Tibial nerve (tissue), 4 donors: ENCODE measurements at places on chromosomes 16 and 17. TPM values are rescaled to one million over a fixed set of nuclear protein-coding genes. Genes with fewer than 3 reads are reported as not detected.

DNA sequence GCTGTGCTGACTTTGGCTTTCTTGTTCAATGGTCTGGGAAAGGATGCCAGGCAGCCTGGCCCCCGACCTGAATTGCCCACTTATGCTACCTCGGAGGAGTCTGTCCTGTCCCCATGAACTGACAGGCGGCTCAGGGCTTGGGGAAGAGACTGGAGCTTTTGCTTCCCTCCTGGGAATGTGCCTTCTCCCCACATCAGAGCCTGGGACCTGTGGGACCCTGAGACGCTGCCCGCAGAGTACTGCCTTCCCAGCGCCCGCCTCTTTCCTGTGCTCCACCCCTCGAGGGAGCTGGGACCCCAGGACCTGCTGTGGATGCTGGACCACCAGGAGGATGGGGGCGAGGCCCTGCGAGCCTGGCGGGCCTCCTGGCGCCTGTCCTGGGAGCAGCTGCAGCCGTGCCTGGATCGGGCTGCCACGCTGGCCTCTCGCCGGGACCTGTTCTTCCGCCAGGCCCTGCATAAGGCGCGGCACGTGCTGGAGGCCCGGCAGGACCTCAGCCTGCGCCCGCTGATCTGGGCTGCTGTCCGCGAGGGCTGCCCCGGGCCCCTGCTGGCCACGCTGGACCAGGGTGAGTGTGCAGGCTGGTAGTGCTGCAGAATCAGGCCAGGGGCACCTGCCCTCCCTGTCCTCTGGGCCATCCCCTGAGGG lies 18.5 kb downstream of the FCSK start:
- H3K27me3 ChIP-seq, result no peaks in the 10 kb centered on the region
- H3K27ac ChIP-seq, result no peak overlapping the region
- H3K4me3 ChIP-seq, result no peak overlapping the region
- no peak for DNase-seq
- no peaks in the 10 kb centered on the region for H3K36me3 ChIP-seq

Gene NUDT7
- 22.7 TPM for total RNA-seq

Gene ADORA2B
- total RNA-seq, result 0.59 TPM

DNA sequence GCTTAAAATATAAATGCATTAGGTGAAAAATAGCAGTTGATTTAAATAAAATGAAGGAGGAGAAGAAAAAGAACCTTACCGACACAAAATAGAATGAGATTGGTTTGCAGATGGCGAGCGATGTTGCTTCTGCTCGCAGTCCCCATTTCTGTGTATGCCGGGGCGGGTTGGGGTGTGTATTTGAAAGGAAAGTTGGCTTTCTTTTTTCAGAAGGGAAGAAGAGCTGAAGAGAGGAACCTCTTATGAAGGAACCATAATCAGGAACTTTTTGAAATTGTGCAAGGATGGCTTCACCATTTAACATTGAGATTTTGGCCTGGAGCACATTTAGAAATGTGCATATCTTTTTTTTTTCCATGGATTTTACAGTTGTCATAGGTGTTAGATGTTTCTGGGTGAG lies at the start of gene IGSF6:
Gene IGSF6 (minus strand): TSS at position 156 of the 400 bp plus-strand sequence. CDS start 10 bp downstream, at position 146.
- H3K4me1 ChIP-seq, result peaks cover 43% of the 10 kb centered on the region
- no peak within 1 kb of the TSS for H3K4me3 ChIP-seq
- no peaks in the 10 kb centered on the region for H3K36me3 ChIP-seq
- H3K27ac ChIP-seq, result no peak within 1 kb of the TSS

DNA sequence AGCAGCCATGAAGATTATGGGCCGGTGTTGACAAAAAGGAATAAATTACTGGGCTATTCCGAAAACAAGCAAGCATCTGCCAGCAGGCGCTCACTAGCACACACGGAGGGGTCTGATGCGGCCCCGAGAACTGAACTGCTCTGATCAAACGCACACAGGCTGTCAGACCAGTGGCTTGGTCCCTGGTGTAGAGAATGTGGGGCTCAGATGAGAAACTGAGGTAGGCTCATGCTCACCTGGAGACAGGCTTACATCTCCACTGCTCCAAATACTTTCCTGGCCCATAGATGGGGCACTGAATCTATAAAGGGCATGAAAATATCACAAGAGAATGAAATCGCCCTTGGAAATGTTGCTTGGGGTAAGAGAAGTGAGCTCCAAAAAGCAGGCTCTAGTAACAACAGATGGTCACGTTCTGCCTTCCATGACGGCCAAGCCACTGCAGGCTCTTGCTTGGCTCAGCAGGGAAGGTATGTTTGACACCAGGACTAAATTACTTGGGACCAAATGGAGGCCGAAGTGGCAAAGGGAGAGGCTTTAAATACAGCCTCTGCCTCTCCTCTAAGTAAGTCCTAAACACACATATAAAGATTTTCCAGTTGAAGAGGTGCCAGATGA lies 5.4 kb downstream of the ABR start:
- no peak for DNase-seq
- peaks cover 41% of the 10 kb centered on the region for H3K4me1 ChIP-seq
- no peak overlapping the region for H3K4me3 ChIP-seq
- no peak overlapping the region for H3K27ac ChIP-seq
- H3K36me3 ChIP-seq, result no peaks in the 10 kb centered on the region

DNA sequence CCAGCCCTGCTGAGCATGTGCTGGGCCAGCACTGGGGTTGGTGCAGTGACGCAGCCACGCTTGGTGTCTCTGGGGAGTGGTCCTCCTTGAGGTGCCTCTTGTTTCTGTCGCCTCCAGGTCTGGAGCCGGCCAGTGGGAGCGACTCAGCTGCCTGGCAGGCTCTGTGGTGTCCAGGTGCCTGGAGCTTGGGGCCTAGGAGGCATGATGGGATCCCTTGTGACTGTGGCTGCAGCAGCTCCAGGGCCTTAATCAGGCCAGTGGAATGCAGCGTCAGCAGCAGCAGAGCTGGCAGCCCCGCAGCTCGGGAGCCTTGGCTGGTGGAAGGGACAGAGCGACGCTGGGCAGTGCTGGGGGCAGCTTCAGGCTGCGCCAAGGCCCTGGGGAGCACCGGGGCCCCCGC lies 74.7 kb upstream of the CIBAR2 start:
- no peaks in the 10 kb centered on the region for H3K36me3 ChIP-seq
- H3K4me1 ChIP-seq, result no peaks in the 10 kb centered on the region
- DNase-seq, result no peak
- no peak overlapping the region for H3K4me3 ChIP-seq
- no peak overlapping the region for H3K27ac ChIP-seq

Gene ARL5C
- not detected for total RNA-seq
